ENCODE measurements at places on chromosomes 7 and 10. TPM values are rescaled to one million over a fixed set of nuclear protein-coding genes. Genes with fewer than 3 reads are reported as not detected.

DNA sequence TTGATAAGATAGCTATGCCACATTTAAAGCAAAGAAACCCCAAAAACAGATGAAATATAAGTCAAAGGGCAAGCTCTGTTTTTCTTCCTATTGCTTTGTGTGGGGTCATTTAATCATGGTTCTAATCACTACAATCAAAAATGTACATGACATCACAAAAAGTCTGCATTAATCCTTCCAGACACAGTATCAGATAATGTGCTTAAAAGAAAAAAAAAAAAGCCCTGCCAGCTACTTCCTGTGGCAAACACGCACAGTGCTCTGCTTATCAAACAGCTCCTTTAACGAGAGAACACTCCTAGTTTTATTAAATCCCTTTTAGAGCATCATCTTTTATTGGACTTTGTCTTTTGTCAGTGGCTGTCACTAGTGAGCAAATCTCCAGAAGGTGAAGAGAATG lies 1005.8 kb downstream of the GATA3 start:
- no peak for DNase-seq

DNA sequence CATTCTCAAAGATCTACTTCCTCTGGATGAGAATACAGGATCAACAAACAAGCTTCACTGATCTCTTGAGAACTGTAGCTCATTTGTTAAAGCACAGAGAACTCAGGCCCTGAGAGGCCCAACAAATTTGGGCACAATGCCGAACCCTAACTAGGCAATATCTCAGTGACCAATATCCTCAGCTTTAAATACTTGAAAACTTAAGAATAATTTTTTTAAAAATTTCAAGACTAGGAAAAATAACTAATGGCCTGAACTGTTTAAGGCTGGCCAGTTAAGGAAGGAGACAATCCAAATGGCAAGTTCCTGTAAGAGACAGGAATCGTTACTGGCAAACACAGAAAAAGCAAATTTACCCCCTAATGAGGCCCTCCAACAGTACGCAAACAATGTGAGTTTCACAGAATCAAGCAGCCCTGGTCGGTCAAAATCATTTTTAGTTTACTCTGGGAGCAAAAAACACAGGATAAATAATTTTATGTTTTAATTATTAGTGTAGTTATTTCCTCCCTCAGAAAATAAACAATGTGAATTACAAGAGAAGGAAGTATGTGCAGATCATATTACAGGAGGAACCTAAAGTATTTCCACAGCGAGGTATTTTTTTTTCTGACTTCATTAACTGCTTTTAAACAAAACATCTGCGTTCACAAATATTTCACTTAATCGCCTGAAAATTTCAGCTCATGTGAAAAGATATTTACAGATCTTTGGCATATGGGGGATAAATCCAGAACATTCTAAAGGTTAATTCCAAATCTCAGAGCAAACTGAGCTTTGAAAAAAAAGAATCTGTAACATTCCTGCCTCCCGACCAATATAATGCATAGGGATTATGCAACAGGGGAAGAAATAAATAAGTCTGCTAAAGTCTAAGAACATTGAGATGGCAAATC lies 39.5 kb downstream of the NT5C2 start:
- DNase-seq: no peak

GRCh38 chr10:12180221-12180974 lies 15.3 kb downstream of the NUDT5 start:
- DNase-seq: no peak

DNA sequence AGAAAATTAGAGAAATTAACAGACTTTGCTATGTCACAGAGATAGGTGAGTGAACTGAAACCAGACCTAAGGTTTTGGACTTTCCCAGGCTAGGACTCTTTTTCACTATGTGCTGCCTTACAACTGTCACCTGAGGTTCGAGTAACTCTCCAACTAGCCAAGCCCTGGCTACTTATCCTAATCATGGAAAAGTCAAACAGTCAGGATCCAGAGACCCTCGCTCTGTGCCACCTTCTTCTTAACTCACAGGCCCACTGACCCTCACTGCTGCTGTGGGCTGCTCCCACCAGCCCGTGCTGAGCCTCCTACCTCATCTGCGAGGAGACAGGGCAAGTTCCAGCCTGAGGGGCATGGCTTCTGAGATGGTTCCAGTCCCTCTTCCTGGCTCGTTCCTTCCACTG lies 211.4 kb upstream of the KLF14 start:
- DNase-seq: no peak

Gene CTAGE8
- 0.05 TPM for total RNA-seq

Gene ENTPD7
- 10.0 TPM for total RNA-seq

Gene HHEX
- total RNA-seq: not detected

DNA sequence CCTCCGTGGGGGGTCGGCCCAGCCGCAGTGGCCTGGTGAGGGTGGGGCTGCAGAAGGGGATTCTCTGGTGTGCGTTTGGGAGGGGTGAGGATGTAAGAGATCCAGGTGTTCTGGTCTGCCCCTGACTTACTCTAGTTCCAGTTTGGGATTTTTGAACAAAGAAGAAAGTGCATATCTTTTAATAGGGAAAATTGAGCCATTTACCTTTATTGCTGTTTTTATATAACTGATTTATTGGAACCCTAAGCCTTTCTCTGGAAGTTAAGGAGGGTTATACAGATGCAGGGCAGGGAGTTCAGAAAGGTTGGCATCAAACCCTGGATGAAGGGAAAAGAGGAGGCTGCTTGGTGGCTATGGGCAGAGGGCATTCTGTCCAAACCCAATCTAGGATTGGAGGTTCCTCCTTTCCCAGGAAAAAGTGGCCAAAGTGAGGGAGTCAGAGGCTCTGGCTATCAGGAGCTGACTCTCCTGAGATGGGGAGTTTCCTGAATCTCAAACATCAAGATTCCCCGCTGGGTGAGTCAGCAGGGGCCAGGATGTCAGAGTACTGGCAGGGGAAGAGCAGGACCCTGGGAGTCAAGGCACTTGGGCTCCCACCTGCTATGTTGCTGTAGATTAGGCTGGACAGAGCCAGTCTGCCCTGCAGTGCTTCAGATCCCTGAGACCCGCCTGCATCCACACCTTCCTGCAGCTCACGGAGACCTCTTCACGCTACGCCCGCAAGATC lies 67.5 kb downstream of the CLIP2 start:
- DNase-seq: peak; percentile 65

Gene RGR
- total RNA-seq: not detected

GRCh38 chr7:109984729-109985128 lies 1106.2 kb upstream of the LRRN3 start:
- DNase-seq: no peak

Gene VIPR2
- total RNA-seq: not detected

- DNase-seq: no peak
Measured at GRCh38 chr7:143945423-143945822, 9.2 kb upstream of the OR2F1 start.

DNA sequence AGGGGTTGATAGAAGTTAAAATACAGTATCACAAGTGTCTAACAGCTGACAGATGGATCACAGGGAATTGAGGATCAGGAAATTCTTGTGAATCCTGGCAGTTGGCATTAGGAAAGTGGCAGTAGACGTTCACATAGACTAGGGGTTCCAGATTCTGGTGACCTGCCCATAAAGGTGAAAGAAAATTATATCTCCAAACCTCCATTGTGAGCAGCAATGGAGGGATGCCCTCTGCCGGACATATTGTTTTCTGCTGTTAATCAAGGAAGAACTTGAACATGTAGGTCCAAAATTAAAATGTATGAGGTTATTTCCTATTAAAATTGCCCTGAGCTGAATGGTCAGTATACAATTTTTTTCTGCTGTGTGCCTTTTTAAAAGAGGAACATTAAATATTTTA lies 5.1 kb downstream of the NME8 start:
- peak; percentile 5 for DNase-seq

Gene TMUB1
- 73.4 TPM for total RNA-seq

All from M059J (cell line).